Activated T-helper 2 cell treated with anti-CD3 and anti-CD28 coated beads, Interferon-gamma antibody, Interleukin-2, Interleukin-4, amounts not matched to agents 10 μg/mL and 5 μg/mL and 100 μg/mL, durations not matched to agents 14 hours and 24 hours and 36 hours (primary cell): ENCODE measurements at places on chromosomes 3 and 15. TPM values are rescaled to one million over a fixed set of nuclear protein-coding genes. Genes with fewer than 3 reads are reported as not detected.

- no peaks in the 10 kb centered on the region for H3K36me3 ChIP-seq
- no peak overlapping the region for H3K27ac ChIP-seq
- H3K4me3 ChIP-seq, result no peak overlapping the region
- H3K27me3 ChIP-seq, result no peaks in the 10 kb centered on the region
These were observed 168.0 kb upstream of the NDN start for GRCh38 chr15:23854912-23855659.

DNA sequence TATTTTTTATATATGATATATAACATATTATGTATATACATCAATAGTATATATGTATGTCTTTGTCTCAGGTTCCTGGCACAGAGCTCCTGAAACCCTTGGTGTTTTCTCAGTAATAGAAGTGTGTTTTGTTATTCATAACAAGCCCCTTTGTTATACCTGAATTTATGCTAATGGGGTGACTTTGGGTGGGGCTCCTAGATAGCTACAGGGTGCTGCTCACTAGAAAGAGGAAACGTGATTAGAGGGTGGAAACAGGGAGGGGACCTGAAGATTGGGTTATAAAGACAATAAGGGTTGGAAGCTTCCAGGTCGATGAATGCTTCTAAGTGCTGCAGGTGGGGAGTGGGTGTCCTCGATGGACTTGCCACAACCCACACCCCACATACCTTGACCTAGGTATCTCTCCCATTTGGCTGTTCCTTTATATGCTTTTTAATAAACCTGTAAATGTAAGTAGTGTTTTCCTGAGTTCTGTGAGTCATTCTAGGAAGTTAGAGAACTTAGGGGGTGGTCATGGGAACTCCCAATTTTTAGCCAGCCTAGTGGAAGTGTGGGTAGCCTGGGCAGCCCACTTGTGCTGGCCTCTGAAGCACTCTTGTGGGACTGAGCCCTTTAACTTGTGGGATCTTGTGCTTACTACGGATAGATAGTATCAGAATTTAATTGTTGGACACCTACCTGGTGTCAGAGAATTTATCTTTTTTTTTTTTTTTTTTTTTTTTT, 36.9 kb upstream of the C15orf39 start:
- DNase-seq, result no peak
- peaks cover 30% of the 10 kb centered on the region for H3K4me1 ChIP-seq
- peaks cover 22% of the 10 kb centered on the region for H3K36me3 ChIP-seq
- H3K27ac ChIP-seq, result no peak overlapping the region
- H3K27me3 ChIP-seq, result no peaks in the 10 kb centered on the region
- H3K4me3 ChIP-seq, result no peak overlapping the region

- no peak overlapping the region for H3K4me3 ChIP-seq
- no peak for DNase-seq
- H3K27me3 ChIP-seq, result peaks cover 13% of the 10 kb centered on the region
- H3K4me1 ChIP-seq, result peaks cover 10% of the 10 kb centered on the region
- H3K27ac ChIP-seq, result no peak overlapping the region
These were observed 16.0 kb downstream of the OCA2 start for GRCh38 chr15:28082891-28083684.

ST3GAL6 gene
- total RNA-seq, result 0.05 and 0.44 TPM in 2 replicates

- peaks cover 2% of the 10 kb centered on the region for H3K27me3 ChIP-seq
- no peak overlapping the region for H3K27ac ChIP-seq
- H3K4me1 ChIP-seq, result no peaks in the 10 kb centered on the region
- H3K36me3 ChIP-seq, result no peaks in the 10 kb centered on the region
These were observed 124.3 kb upstream of the EIF1B start for GRCh38 chr3:40185029-40185695.

DNA sequence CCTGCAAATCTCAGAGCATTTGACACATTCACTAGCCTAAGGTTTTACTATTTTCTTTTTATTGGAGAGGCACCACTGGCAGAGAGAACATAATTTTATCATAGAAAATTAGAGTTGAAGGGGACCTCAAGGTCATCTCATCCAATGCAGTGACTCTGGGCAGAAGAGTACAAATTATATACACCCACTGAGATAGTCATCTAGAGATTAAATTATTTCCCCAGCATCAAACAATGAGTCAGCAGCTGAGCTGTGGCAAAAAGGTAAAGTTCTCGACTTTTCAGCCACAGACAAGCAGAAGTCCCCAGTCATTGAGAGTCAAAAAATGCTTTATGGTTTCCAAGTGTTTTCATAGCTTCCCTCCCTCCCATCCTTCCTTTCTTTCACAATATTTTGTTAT, 39.3 kb upstream of the SEMA6D start:
- no peak overlapping the region for H3K4me3 ChIP-seq
- no peak overlapping the region for H3K27ac ChIP-seq
- H3K4me1 ChIP-seq, result no peaks in the 10 kb centered on the region

DNA sequence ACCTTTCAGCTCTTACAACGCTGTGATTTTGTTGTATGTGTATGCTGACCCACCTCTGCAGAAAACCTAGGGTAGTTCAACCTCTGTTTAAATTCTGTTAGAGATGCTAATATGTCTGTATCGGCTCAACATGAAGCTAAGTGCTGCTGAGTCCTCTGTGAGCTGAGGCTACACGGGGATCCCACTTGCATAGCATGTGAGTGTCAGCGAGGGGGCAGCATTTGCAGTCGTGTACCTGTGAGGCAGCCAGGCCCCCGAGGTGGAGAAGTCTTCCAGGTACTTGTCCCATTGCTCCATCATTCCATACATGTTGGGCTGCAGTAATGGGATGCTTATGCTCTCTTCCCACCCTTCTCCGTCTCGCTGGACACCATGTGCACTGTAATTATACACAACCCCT, 3.7 kb downstream of the MKRN2OS start:
- no peaks in the 10 kb centered on the region for H3K36me3 ChIP-seq
- H3K27ac ChIP-seq, result no peak overlapping the region
- DNase-seq, result no peak

TRH gene
- total RNA-seq, result not detected in 2 replicates

ISLR2 gene
- not detected in 2 replicates for total RNA-seq
